ENCODE measurements at places on chromosomes 2 and 18.
A peak's percentile ranks its signal among the peaks of the same experiment; 100 is the strongest.

DNA sequence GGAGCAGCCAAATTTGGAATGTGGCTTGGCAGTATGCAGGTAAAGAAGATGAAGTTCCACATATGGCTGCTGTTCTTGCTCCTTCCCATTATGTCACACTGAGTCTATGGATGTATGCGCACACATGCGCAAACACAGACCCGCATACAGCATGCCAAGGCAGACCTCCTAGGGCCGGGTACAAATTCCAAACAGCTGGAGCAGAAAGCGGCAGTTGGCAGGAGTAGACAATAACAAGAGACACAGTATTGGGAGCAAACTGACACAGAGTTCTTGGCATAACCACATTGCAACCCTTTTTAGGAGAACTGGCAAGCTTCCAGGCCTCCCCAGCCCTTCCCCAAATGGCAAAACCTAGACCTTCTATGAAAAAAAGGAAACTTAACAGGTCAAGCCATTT, 268.9 kb downstream of the SP3 start:
- DNase-seq = no peak

DNA sequence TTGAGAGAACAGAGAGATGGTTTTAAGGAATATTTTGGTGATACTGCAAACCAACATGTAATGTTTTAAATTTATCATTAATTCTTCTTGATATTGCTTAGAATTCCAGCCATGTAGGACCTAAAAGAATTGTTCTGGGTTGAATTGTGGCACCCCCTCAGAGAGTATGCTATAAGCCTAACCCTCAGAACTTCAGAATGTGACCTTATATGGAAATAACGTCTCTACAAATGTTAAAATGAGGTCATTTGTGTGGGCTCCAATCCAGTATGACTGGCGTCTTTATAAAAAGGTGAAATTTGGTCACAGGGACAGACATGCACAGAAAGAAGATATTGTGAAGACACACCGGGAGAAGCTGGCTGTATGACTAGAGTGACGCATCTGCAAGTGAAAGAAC, 193.6 kb downstream of the NRXN1 start:
- DNase-seq = no peak

DNA sequence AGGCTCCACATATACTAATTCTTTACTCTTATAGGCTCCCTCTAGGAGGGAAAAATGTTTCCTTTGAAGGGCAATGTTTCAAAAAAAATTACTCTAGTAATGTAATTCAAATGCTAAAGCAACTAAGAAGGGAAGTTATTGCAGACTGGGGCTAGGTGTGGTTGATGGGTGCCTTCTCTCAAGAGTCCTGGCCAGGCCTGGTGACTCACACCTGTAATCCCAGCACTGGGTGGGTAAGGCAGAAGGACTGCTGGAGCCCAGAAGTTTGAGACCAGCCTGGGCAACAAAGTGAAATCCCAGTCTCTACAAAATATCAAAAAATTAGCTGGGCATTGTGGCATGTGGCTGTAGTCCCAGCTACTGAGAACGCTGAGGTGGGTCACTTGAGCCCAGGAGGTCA, 31.2 kb upstream of the CDKL4 start:
- DNase-seq = no peak

GRCh38 chr2:24489465-24490180, 1.4 kb upstream of the NCOA1 start:
- peak; percentile 34 for DNase-seq

DNA sequence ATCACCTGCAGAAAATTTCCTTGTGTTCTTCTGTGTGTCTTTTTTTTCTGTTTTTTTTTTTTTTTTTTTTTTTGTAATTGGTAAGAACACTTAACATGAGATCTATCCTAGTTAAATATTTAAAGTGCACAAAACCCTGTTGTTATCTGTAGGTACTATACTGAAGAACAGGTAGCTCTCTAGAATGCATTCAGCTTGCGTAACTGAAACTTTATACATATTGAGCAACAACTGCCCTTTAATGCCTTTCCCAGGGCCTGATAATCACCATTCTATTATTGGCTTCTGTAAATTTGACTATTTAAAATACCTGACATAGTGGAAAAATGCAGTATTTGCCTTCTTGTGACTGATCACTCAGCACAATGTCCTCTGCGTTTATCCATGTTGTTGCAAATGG, 701.8 kb downstream of the SUCLG1 start:
- no peak for DNase-seq

GRCh38 chr18:78514910-78515670, 464.5 kb upstream of the SALL3 start:
- DNase-seq = no peak

DNA sequence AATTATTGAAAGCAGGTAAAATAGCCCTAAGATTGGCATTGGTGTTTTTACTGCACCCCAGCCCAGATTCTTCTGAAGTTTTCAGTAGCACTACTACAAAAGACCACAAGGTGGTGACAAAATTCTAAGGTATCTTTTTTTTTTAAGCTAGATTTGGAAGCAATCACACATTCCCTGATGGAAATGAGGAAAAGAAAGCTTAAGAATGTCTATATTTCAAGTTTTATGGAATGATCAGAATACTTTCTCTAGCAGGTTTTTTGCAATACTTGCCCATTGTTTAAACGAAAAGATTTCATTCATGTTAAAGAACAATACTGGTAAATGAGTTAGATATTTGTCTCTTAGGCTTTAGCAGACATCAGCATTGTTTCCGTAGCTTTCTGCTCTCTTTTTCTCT, 32.1 kb upstream of the ZNF638 start:
- peak; percentile 22 for DNase-seq

DNA sequence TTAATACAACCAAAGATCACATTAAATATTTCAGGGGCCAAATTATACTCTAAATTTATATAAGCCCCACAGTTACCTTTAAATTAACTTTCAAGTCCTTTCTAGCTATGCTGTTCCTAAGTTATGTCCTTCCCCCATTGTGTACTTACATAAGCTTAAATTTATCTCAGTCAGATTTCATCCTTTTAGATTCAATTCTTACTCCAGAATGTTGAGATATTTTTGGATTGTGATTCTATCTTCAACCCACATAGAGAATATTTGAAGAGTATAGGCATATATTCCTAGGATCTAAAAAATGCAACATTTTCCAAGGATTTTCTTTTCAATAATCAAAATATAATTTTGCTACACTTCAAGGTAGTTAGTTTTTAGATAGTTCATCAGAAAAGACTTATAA, 242.8 kb downstream of the KCNE4 start:
- no peak for DNase-seq

GRCh38 chr2:126686841-126687485, 31.0 kb downstream of the GYPC start:
- DNase-seq = no peak

DNA sequence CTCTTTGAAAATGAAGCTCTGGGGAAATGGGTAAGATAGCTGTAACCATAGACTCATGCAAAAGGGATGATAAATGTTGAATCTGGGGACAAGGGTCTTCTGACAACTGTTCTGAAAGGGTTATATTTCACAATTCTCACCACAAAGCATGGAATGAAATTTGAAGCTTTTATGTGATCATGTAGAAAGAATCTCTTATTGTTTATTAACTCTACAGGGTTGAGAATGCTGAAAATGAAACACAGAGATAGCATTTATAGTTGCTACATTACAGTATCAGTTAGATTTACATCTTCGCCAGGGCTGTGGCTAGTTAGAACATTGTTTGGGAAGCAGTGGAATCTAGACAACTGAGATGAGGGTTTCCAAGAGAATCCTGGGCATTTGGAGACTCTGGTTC, 97.4 kb upstream of the LHCGR start:
- no peak for DNase-seq

GRCh38 chr2:185734658-185735057, 3.9 kb upstream of the FSIP2 start:
- DNase-seq = no peak

DNA sequence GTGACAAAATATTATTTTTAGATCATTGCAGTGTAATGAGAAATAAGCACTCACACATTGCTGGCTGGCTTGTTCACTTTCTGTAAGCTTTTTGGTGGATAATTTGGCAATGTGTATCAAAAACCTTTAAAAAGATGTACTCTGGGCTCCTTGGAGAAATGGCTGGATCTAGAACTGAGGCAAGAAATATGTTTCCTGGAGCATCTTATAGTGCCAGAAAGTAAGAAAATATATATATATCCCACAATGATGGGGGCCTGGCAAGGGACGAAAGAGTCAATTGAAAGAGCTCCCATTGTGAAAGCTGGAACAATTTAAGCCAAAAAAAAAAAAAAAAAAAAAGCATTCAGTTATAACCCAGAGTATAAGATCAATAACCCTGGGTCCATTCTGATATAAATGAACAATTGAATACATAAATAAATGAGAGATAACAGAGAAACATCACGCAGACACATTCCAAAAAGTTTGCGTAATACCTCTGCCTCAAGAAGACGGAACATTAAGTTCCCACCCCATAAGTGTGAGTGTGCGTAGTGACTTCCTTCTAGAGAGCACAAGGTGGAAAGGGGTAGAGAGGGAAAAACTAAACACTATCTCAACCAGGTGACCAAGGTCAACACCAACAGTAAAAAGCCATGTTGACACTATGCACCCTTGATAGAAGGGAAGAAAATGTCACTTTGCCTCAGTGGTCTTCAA, 77.5 kb downstream of the BIN1 start:
- no peak for DNase-seq

- DNase-seq = no peak
Observed at GRCh38 chr2:1642066-1642861, 102.1 kb downstream of the PXDN start.

- no peak for DNase-seq
Observed at GRCh38 chr2:204849892-204850291, 304.6 kb downstream of the PARD3B start.

DNA sequence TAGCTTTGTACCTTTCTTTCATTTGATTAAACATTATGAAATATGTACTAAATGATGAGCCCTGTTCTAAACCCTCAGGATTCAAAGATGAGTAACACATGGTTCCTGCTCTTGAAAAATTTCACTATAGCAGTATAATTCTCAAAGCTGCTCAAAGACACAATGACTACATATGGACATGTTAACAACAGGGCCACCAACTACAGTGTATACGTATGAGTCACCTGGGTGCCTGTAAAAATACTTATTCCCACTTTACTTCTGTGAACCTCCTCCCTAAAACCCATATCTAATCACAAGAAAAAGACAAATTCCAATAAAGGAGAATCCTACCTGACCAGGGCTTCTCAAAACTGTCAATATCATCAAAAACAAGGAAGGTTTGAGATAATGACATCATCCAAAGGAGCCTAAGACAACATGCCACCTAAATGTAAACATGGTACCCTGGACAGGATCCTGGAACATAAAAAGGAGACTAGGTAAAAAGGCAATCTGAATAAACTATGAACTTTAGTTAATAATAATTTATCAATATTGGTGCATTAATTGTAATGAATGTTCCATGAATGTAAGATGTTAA, 84.7 kb downstream of the FAM161A start:
- no peak for DNase-seq
